Anterior cingulate cortex (tissue), 58 donors: ENCODE measurements at places on chromosomes 12 and 14.

DNA sequence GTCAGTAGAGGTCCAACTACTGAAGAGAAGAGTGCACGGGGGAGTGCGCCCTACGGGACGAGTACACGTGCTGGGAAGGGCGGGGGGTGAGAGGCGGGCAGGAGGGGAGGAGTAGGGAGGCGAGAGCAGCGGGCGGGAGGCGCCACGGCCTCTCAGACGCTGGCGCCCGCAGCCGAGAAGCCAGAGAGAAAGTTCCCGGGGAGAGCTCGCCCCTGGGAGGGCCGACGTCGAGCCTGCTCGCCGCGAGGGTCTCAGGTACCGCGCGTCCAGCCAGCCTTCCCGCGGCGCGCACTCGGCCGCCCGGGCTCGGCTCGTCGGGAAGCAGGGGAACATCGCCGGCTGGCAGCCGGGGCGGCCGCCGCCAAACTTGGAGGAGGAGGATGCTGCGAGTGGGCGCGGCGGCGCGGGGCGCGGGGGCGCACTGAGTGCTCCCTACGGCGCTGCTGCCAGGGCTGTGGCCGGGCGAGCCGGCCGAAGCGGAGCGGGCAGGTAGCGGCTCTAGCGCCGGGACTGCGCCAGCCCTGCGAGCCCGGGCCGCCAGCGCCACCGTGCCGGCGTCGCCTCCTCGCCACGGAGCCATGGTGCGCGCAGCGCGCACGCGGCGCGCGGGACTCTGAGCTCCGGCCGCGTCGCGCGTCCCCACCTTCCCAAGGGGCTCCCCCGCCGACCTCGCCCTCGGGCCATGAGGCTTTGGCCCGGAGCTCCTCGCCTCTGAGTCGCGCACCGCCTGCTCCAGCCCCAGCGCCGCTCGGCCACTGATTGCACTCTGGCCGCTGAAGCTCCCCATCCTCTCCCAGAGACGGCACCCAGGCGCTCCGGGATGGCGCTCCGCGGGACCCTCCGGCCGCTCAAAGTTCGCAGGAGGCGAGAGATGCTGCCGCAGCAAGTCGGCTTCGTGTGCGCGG lies at the start of gene SLC24A4:
SLC24A4 (plus strand) TSS at position 155 of the 905 bp plus-strand sequence; CDS start at position 821, 666 bp downstream.
- DNase-seq, result no peak

DNA sequence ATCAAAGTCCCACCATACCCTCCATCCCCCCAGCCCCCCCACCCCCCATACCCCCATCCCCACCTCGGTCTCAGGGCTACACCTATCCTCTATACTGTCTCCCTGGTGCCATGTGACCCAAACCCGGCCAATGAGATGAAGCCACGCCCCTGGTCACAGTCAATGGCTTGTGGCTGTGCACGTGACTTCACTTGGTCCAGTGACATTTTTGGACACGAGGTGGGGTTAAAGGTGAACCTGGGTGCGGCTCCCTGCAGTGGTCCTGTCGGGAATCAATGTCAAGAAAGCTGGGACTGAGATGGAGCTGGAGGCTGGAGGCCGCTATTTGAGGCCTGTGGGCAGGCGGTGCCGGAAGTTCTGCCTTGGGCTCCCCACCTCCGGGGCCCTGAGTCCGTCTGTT lies 100.7 kb upstream of the MAP1LC3B2 start:
- no peak for DNase-seq

- DNase-seq, result no peak
Observed at GRCh38 chr14:102574281-102575159, 17.9 kb upstream of the RCOR1 start.

GRCh38 chr12:94427501-94428381 lies 31.9 kb downstream of the CEP83 start:
- DNase-seq, result no peak

DNA sequence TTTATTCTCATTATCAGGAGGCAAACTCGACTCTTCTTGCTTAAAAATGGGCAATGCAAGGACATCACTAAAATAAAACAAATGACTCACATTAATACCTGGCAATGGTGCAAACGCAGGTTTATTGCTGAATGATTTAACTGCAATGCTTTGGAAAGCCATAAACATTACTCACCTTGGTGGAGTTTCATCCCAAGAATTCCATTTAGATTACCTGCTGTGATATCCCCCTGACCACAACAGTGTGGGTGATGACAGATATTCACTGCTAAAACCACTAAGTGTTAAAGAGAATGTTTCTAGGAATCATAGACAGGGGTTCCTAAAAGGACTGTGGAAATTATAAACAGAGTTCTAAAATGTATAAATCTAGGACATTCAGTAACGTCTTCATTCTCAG lies 35.3 kb upstream of the CSRNP2 start:
- DNase-seq, result no peak

- DNase-seq, result no peak
Observed at GRCh38 chr14:74429221-74429691, 3.2 kb upstream of the SYNDIG1L start.

DNA sequence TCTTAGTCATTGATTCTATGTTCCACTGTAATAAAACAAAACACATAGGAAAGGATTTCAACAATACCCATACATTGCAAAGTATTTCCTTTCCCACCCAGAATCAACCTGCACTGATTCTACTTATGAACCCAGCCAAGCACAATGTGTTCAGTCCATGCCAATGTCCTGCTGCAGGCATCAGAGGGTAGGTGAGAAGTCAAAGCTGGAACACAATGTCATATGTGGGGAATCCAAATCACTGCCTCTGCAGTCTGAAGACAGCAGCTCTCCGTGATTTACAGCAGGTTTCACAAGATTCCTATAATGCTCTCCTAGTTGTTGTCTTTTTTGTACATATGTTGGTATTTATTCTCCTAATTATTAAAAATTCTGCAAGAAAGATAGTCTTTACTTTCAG lies 25.7 kb downstream of the ITPR2 start:
- no peak for DNase-seq

GRCh38 chr12:128518644-128519043 lies 251.7 kb downstream of the TMEM132C start:
- DNase-seq, result no peak

GRCh38 chr14:90487462-90487861 lies 90.6 kb downstream of the CALM1 start:
- DNase-seq, result no peak

DNA sequence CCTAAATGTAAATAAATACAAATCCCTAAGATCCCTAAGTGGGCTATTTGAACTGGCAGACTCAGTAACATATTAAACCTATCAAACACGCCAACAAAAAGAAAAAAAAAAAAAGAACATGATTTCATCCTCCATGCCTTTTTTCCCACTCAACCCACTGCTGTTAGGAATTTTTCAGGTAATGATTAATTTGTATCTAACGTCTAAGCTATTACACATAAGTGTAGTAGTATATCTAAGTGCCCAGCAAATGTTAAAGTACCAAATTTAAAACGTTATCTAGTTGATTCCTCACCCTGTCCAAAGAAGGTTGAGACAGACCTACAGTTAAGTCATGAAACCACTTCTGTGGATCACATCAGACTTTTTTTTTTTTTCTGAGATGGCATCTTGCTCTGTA lies 16.4 kb upstream of the ARID4A start:
- DNase-seq, result no peak

- DNase-seq, result no peak
Observed at GRCh38 chr12:1553536-1553935, 40.8 kb downstream of the FBXL14 start.

GRCh38 chr12:52037248-52037861 lies 13.9 kb upstream of the NR4A1 start:
- DNase-seq, result peak; percentile 30

- DNase-seq, result no peak
Observed at GRCh38 chr12:111462210-111462769, 56.6 kb downstream of the SH2B3 start.

DNA sequence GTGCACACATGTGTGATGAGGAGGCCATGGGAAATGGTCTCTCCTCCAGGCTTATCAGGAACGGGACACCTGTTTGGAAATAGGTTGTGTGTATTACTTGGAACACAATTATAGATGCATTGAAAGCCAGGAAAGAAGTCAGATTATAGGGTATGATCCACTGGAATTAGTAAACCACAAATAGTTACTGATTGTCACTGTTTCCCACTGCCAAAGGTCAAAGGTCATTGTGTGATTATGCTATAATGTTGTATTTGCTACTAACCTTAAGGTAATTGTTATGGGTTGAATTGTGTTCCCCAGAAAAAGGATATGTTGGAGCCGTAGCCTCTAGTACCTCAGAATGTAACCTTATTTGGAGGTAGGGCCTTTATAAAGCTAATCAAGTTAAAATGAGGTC lies 129.9 kb upstream of the FBXO33 start:
- no peak for DNase-seq

- DNase-seq, result no peak
Observed at GRCh38 chr14:100149851-100150611, 9.4 kb downstream of the DEGS2 start.

- DNase-seq, result no peak
Observed at GRCh38 chr14:54568821-54569595, 2.1 kb downstream of the SAMD4A start.

DNA sequence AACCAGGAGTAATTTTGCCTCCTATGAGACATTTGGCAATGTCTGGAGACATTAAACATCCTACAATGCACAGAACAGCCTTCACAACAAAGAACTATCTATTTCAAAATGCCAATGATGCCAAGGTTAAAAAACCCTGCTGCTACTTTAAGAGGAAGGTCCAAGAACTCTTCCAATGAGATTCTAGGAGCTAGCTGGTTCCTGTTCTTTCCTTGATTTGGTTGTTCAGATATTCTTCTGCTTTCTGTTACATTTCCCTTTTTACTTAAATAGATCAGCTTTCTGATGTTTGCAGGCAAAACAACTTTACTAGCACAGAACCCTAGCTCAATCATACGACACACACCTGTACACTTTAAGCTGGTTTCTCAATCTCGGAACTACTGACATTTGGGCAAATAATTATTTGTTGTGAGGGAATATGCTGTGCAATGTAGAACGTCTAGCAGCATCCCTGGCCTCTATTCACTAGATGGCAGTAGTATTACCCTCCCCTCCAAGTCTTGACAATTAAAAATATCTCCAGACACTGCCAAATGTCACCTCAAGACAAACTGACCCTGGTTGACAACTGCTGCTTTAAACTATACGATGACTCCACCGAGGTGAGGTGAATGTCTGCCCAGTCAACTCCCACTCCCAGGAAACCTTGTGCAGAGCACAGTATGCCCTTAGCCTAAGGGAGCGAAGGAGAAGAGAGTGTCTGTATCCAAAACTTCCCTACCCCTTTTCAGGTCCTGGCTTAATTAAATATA lies 4.4 kb downstream of the BLTP3B start:
- peak; percentile 9 for DNase-seq

DNA sequence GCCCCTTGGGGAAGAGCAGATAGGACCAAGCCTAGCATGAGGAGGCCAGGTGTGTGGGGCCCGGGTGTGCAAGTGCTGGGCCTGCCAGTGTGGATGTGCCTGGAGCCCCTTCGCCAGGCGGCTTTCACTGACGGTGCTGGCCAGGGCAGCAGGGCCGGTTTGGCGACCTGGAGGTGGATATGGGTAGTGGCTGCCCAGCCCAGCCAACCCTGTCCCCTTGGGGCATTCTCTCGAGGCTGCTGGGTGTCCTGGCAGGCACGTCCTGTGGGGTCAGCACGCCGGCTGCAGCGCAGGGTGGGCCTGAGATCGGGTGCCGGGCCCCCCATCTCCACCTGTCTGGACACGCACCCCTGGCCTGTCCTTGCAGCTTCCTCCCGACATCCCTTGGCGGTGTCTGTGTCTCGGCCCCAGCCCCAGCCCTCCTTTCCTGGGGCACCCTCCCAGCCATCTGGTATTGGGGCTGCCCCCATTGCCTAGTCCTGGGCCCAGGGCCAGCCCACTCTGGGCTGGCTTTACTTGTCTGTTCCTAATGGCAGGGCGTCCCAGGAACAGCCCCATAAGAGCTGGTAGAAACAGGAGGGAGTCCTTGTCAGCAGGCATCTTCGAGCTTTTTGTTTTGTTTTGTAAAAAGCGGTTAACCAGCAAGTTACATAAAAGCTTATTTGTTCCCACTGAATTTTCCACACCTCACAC lies 7.2 kb upstream of the CRIP2 start:
- DNase-seq, result no peak

- no peak for DNase-seq
Observed at GRCh38 chr12:76003355-76003638, 28.3 kb downstream of the PHLDA1 start.

- DNase-seq, result no peak
Observed at GRCh38 chr14:91929700-91930099, 17.8 kb downstream of the FBLN5 start.

GRCh38 chr12:19148860-19149259 lies 19.3 kb downstream of the PLEKHA5 start:
- no peak for DNase-seq

DNA sequence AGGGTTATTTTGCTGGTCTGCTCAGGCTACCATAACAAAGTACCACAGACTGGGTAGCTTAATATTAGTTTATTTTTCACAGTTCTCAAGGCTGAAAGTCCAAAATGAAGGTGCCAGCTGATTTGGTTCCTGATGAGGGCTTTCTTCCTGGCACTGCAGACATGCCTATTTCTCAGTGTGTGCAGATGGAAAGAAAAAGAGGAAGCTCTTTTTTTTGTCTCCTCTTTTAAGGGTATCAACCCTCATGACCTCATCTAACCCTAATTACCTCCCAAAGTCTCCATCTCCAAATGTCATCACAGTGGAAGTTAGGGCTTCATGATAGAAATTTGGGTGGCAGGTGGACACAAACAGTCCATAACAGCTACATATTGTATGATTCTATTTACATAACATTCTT lies 25.0 kb upstream of the POLR3B start:
- no peak for DNase-seq

DNA sequence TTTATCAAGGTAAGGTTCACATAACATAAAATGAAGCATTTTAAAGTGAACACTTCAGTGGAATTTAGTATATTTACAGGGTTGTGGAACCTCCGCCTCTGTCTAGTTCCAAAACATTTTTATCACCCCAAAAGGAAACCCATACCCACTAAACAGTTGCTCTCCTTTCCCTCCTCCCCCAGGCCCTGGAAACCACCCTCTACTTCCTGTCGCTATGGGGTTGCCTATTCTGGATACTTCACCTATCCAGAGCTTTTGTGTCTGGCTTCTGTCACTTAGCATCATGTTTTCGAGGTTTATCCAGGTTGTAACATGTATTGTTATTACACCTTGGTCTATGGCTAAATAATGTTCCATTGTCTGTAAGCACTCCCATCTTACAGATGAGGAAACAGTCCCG lies 27.7 kb upstream of the ZFP36L1 start:
- DNase-seq, result no peak
